ENCODE measurements at places on chromosomes 3 and 15. TPM values are rescaled to one million over a fixed set of nuclear protein-coding genes. Genes with fewer than 3 reads are reported as not detected.

The NR2E3 gene
- under 0.01 TPM for total RNA-seq

The MUC13 gene
- not detected for total RNA-seq

GRCh38 chr15:37940876-37941275 lies 6.4 kb downstream of the TMCO5A start:
- H3K4me3 ChIP-seq: no peak overlapping the region
- H3K27ac ChIP-seq: no peak overlapping the region
- no peak for DNase-seq
- peaks cover 27% of the 10 kb centered on the region for H3K27me3 ChIP-seq
- no peaks in the 10 kb centered on the region for H3K36me3 ChIP-seq

GRCh38 chr15:65377105-65377975 lies 462 bp downstream of the IGDCC3 start:
- DNase-seq: peak; percentile 93
- no peaks in the 10 kb centered on the region for H3K36me3 ChIP-seq
- peak overlapping the region; percentile 49 for H3K4me3 ChIP-seq
- H3K27ac ChIP-seq: no peak overlapping the region
- H3K4me1 ChIP-seq: no peaks in the 10 kb centered on the region
- H3K27me3 ChIP-seq: peaks cover 66% of the 10 kb centered on the region

- no peak for DNase-seq
- no peak overlapping the region for H3K4me3 ChIP-seq
- no peaks in the 10 kb centered on the region for H3K36me3 ChIP-seq
- H3K27ac ChIP-seq: no peak overlapping the region
These were observed 947.1 kb downstream of the FHIT start for GRCh38 chr3:60304112-60304511.

DNA sequence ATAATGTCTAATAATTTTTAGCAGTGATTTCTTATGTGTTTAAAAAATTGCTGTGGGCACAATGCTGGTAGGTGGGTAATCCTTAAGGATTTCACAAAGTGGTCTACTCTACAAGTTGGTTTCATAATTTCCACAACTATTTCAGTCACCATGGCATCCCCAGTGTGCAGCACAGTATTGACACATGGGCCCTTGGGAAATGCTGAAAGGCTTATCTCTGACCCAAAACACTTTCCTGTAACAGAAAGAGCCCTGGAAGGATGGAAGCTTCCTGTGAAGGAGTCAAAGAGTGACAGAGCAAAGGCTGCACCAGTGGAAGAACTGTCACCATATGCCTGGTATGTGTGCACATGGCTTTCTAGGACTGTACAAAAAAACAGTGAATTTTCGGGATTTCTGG lies 153.7 kb downstream of the ANO10 start:
- H3K4me3 ChIP-seq: no peak overlapping the region
- H3K4me1 ChIP-seq: no peaks in the 10 kb centered on the region
- no peaks in the 10 kb centered on the region for H3K36me3 ChIP-seq
- H3K27me3 ChIP-seq: no peaks in the 10 kb centered on the region
- no peak for DNase-seq

DNA sequence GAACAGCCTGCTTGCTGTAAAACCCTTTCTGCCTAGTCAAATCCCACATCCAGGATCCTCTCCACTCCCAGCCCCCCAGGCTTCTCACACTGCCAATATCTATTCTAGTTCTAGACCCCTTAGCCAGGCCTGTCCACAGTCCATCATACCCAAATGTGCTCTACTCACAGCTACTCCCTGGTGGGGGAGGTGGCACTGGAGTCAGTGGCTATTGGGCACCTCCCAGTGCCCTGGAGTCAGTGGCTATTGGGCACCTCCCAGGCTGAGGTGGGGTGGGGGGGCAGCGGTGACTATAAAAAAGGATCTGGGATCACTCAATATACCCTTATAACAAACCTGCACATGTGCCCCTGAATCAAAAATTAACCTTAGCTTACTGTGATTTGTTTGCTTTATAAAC lies 773 bp upstream of the DISP2 start:
- peaks cover 14% of the 10 kb centered on the region for H3K27me3 ChIP-seq
- H3K27ac ChIP-seq: no peak overlapping the region

DNA sequence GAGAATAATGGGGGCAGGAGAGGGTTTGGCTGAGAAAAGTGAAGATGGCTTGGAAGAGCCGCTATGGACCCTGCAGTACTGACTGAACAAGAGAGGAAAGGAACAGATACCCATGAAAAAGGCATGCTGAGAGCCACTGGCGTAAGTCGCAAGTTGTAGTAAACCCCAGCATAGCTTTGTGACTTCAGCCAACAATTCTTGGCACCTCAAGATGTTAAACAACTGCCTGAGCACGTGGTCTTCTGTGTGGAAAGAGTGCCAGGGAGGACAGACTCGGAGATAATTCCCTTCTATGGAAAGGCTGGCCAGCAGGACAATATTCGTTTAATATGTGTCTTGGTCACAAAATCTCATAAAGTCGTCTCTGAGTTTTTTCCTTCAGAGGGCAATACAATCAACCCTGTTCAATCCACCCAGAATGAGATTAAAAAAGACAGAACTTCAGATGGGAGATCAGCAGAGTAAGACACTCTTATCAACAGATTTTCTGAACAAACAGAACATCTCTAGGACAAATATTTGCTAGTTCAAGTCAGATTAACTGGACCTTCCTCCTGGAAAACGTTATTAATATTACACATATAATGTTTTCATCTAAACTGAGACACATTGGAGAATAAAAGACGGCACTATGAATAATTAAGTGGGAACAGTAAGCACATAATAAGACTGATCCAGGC lies 49.2 kb downstream of the NEK10 start:
- no peak overlapping the region for H3K4me3 ChIP-seq
- peaks cover 3% of the 10 kb centered on the region for H3K4me1 ChIP-seq

- no peak overlapping the region for H3K27ac ChIP-seq
- H3K27me3 ChIP-seq: no peaks in the 10 kb centered on the region
- H3K36me3 ChIP-seq: no peaks in the 10 kb centered on the region
- H3K4me3 ChIP-seq: no peak overlapping the region
- H3K4me1 ChIP-seq: no peaks in the 10 kb centered on the region
These were observed 48.3 kb downstream of the PRTG start for GRCh38 chr15:55694652-55695150.

DNA sequence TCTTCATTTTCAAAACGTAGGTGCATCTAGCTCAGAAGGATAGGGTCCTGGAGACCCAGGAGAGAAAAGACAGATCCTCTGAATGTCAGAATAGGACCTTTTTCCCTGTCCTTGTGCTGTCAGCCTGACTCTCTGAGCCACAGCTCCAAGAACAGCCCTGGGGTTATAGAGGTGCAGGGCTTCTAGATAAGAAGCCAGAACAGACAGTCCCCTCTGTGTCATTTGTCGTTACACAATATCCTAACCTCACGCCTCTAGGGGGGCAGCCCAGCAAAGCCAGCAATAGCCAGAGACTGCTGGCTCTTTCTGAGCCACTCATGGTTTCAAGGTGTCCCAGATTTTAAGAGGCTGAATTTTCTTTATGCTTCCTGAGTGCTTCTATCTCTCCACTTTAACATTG lies 153.2 kb upstream of the THBS1 start:
- DNase-seq: no peak
- no peak overlapping the region for H3K4me3 ChIP-seq
- H3K27me3 ChIP-seq: no peaks in the 10 kb centered on the region
- no peaks in the 10 kb centered on the region for H3K36me3 ChIP-seq
- H3K4me1 ChIP-seq: peaks cover 41% of the 10 kb centered on the region

DNA sequence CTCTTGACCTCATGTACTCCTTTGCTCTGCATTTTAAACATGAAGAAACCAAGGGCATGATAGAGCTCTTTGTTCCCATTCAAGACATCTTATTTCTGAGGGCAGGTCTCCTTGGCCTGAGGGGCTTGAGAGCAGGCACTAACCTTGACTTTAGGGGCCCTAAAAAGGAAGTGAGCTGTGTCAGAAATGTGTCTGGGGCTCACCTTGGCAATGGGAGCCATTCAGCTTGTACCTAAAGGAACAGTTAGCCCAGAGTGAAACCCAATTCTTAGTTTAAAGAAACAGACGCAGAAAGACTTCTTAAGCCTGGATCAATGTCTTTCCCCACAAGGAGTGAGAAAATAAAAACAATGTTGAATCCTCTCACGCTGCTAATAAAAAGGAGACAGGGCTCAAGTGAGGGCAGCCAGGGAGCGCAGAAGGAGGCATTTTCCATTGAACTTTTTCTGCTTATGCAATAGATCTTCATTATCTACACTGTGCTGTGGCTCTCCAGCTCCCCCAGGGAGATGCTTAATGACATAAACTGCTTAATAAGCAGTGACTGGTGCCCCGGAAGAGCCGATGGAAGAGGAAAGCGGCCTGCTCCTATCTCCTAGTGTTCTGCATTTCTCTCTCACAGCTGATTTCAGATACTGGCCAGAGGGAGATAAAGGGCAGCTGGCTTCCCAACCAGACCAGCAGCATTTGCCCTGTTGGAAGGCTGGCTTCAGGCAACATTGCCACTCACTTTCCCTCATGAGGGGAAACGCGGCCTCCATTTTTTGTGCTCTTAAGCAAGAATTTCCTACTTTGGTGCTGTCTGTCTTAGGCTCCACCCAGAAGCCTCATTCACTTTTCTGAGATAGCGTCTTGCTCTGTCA lies 152.0 kb downstream of the OPA1 start:
- no peak overlapping the region for H3K27ac ChIP-seq
- H3K4me3 ChIP-seq: no peak overlapping the region
- no peak for DNase-seq

GRCh38 chr3:183551930-183552329 lies 3.6 kb downstream of the KLHL6 start:
- H3K27me3 ChIP-seq: peaks cover 3% of the 10 kb centered on the region
- no peak overlapping the region for H3K27ac ChIP-seq
- no peak overlapping the region for H3K4me3 ChIP-seq
- H3K4me1 ChIP-seq: peaks cover 6% of the 10 kb centered on the region
- no peak for DNase-seq

DNA sequence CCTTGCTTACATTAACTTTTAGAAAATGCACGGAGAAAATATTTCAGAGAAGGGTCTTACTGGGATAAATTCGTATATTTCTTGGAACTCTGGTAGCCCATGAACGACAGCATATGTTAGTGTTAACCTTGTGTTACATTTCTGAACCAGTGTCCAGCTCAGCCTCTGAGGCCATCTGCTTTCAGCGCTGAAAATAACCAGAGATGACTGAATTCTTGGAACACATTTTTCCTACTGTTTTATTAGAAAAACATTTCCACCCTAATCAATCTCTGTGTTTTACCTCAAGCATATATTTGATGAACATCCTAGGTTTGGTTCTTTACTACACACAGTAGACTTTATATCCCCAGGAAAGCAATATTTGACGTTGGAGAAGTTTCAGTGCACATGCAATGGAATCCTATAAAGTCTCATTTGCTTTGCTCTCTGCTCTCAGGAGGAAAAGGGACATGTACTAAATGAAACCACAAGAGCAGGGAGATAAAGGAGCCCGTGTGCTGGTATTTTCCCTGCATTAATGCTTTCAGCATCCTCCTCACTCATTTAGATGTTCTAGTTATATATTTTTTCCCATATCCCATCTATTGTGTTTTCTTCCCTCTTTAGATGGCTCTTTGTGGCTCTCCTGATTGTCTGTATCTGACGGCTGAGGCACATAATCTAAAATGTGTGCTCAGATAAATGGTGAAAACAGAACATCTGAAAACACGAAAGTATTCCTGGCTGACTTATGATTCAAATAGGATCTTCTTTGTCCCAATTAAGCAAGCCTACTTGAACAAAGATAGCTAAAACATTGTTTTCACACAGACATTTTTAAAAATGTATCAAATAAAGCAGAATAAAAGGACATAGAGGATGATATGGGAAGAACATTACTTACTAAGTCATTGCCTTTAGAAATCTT lies 151.7 kb upstream of the KCNMB2 start:
- no peaks in the 10 kb centered on the region for H3K36me3 ChIP-seq
- no peak overlapping the region for H3K4me3 ChIP-seq
- no peak for DNase-seq
- no peaks in the 10 kb centered on the region for H3K27me3 ChIP-seq
- peak overlapping the region; percentile 76 for H3K27ac ChIP-seq
